ENCODE measurements at places on chromosomes 1 and 21.

DNA sequence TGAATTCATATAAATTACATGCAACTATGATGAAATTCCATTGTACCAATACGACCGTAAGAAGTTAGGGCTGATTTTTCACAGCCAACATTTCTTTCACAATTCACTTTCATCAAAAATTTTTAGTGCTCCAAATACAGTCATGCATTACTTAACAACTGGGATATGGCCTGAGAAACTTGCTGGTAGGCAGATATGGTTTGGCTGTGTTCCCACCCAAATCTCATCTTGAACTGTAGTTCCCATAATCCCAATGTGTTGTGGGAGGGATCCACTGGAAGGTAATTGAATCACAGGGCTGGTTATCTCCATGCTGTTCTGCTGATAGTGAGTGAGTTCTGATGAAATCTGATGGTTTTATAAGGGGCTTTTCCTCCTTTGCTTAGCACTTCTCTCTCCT, 244.4 kb downstream of the AKT3 start:
- no peak for DNase-seq

DNA sequence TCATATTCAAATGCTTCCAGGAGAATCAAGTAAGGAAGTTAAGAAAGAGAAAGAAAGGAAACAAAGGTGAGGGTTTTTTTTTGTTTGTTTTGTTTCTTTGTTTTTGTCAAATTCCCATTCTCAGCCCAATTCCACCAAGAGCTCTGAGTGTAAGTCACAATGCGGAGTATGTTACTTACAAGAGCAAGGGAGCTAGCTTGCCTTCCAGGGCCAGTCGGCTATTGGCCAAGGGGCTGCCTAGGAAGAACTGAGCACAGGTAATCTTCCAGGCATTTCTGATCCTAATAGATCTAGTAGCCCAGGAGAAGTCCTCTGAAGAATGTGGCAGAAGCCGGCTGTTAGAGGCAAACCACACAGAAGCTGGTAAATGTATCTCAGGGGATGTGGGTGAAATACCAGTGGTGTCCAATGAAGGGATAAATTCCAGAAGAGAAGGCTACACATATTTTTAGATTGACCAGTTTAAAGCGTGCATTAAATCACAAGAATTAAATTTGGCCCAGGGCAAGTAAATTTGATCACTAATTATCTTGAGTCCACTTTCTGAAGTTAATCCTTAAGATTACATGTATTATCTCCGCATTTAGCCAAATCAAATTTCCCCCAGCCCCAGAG, 239.6 kb upstream of the ADAMTS5 start:
- no peak for DNase-seq

- no peak for DNase-seq
These were observed 28.0 kb upstream of the H3-3A start for GRCh38 chr1:226034482-226034881.

DNA sequence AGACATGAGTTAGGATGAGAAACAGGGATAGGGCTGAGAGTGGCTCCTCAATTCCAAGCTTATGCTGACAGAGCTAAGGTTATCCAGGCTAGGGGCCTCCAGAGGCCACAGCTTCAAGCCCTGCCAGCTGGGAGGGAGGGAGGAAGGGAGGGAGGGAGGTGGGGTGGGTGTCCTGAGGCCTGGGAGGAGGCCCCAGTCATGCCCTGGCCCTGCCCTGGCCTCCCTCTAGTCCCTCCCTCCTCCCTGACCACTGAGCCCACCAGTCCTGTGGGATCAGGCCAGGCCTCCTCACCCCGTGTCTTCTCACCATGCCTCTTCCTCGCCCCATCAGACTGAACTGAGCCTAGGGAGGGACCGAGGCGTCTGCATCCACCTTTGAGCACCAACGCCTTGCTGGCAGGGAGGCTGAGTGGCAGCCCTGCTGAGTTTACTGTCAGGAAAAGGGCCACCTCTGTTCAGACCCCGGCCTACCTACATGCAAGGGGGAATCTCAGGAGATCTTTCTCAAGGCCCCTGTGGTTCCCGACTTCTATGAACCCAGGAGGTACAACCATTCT, 116.1 kb downstream of the NPHP4 start:
- no peak for DNase-seq

- no peak for DNase-seq
These were observed 131.9 kb downstream of the NPHP4 start for GRCh38 chr1:5860277-5860676.

DNA sequence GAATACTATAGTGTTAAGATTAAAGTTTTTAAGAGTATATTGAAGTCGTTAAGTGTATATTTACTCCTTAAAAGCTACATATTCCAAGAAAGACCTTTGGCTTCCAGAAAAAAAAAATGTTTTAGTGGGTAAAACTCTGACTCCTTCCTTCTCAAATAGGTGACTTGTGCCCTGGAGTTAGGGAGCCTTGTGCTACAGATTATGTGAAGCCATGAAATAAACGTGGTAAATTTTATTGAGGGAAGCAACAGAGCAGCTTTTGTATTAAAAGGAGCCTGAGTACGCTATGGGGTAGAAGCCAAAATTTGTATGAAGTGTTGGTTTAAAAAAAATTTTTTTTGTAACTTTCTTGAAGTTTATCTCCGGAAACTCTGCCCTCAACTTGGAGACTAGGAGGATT, 994 bp downstream of the RO60 start:
- DNase-seq, result no peak

- no peak for DNase-seq
These were observed 18.4 kb upstream of the RPL11 start for GRCh38 chr1:23673086-23673813.

GRCh38 chr1:236706183-236706582, 19.9 kb downstream of the ACTN2 start:
- DNase-seq, result no peak

DNA sequence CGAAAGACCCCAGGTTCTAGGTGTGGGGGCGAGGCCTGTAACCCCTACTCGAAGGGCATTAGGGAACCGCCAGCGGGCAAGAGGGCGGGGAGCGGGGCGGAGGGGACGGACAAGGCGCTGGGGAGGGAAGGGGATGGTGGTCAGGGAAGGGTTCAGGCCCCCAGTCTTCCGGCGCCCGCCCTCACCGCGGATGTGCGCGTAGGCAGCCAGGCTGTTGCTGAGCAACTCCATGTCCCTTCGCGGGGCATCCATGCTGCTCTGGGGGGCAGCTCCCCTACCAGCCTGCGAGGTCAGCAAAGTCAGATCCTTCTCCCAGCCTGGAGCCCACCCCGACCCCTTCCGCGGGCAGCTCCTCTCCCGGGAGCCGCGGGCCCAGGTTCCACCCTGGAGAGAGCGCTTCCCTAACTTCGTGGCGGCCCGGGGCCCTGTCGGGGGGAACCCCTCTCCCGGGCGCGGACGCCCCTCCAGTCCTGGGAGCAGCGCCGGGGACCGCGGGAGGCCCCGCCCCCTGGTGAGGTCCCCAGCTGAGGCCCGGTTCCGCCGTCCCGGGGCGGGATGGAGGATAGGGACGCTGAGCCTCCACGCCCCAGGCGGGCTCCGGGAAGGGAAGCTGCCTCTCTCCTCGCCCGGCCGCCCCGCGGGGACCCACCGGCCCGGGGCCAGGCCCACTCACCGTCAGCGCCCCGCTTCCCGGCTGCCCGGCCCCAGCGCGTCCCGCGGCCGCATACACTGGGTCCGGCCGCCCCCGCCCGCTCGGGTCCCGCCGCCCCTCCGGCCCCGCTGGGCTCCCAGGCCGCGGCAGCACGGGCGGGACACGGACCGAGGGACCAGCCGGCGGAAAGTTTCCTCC, 434 bp downstream of the EVA1B start:
- no peak for DNase-seq

DNA sequence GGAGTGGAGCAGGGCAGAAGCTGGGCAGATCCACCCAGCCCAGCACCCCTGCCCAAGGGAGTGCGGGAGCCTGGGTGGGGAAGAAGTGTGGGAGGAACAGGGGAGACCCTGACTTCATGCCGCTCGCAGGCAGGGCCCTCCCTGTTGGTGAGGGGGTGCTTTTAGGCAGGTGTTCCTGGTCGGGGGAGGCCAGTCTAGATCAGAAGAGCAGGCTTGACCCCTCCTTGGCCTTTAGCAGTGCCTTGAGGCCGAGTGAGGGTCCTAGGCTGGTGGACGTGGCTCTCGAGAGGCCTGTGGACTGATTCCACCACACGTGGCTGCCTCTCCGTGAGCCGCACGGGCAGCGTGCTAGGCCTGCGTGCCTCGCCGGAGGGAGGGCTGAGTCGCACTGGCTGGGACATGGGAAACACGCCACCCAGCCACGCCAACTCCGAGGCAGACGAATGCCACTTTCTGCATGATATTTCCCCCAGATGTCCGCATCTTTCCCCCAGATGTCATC, 19.4 kb upstream of the COL18A1 start:
- no peak for DNase-seq

DNA sequence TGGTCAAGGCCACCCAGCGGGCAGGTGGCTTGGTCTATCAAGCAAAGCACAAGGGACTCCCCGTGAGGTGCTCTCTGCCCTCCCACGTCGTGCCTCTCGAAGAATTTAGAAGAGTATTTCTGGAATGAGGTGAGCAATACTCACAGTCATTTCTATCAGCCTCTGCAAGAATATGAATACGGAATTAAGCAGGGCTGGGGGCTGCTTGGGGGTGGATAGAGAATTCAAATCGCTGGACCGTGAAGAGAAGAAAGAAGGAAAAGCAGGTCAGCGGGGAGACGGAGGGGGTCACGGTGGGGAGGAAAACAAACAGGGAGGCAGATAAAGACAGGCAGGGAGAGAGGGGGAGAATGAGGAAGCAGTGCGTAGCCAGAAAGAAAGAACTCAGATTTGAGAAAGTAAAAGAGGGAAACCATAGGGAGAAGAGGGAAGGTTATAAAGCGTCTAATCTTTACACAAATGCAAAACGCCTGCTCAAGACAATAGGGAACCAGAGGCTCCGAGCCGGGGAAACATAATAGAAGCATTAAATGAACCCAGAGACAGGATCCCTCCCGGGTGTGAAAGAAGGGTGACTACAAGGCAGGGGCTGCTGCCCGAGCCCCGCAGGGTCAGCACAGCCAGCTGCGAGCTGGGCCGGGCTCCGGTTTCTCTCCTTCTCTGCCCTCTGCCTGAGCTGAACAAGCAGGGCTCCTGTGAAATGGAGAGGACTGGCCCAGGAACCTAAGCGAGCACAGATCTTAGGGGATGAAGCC, 2.1 kb upstream of the EDN2 start:
- DNase-seq, result no peak

- no peak for DNase-seq
These were observed 27.4 kb upstream of the ASPM start for GRCh38 chr1:197173571-197174507.

GRCh38 chr1:112628516-112628915, 8.9 kb downstream of the CAPZA1 start:
- no peak for DNase-seq

DNA sequence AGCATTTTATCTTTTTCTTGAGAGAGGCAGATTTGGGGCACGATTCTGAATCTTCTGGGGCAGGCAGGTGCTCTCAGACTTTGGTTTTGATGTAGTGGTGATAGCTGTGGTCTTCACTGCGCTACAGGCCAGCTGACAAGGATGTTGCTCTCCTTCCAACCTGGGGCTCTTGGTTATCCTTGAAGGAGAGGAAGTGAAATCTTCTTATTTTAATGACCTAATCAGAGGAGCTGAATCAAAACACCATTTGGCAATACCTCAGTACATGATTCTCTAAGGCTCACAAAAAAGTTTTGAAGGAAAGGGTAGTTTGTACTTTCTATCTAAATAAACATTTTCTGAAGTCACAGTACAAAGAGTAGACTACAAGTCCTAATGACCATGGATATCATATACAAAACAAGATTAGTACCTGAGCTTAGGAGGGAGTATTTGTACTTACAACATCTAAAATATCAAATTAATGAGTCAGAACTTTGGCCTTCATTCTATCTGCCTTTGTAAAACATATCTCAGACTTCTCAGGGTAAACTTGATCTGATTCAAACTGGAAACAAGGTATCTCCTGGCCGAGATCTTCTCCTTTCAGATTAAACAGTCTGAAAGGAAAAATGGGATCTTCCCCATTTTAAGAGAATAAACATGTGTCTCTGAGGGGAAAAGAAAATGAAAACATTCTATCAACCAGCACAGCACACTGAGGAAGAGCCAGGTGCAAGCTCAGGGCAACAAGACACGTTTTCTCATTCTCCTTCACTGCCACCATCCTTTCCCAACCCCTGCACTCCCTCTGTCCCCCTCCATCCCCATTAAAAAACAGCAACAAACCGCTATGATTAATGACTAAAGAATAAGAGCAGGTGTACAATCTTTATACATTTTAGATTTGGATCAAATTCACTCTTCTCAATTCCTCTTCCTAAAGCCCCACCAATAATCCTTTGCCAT, 69.2 kb downstream of the SH3GLB1 start:
- DNase-seq, result no peak

GRCh38 chr1:9606948-9607347, 18.2 kb downstream of the TMEM201 start:
- no peak for DNase-seq

DNA sequence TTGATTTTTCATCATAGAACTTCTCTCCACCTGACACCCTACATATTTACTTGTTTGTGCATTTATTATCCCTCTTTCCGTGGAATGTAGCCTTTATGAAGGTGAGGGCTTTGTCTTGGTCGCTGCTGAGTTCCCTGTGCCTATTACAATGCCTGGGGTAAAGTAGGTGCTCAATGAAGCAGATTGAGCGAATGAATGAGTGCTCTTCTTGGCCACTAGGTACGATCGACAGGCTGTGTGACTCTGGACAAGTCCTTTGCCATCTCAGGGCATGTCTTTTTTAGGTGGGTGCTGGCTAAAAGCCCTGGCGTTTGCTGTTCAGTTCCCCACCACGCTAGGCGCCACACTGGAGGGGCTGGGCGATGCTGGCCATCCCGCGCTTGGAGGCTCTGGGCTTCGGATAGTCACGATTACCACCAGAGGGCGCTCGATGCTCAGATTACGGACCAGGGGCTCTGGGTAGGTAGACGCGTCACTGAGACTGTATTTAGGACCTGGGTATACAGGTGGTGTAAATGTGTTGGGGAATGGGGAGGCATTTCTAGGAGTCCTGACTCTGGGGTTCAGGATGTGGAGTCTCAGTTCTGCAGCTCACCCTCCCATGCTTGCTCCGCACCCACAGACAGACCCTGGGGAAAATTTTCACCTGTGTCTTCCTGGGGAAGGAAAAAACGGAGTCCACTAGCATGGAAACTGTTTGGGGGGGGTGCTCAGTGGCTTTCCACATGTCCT, 71.0 kb upstream of the CSF3R start:
- no peak for DNase-seq

- no peak for DNase-seq
These were observed 49.5 kb upstream of the S1PR1 start for GRCh38 chr1:101187297-101187696.

GRCh38 chr1:24606621-24607020, 36.5 kb upstream of the SRRM1 start:
- no peak for DNase-seq

DNA sequence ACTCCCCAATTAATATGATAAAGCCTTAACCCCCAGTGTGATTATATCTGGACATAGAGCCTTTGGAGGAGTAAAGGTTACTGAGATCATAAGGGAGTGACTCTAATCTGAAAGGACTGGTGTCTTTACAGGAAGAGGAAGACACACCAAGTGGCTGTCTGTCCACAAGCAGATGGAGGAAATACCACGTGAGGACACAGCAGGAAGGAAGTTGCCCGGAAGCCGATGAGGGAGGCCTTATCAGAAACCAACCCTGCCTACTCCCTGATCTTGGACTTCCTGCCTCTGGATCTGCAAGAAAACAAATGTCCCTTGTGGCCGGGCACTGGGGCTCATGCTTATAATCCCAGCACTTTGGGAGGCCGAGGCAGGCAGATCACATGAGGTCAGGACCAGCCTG, 110.3 kb upstream of the CHRM3 start:
- DNase-seq, result no peak
